ENCODE measurements at places on chromosomes 7 and 10.

- peaks cover 7% of the 10 kb centered on the region for H3K4me1 ChIP-seq
- H3K27me3 ChIP-seq = no peaks in the 10 kb centered on the region
- DNase-seq = no peak
- no peak overlapping the region for H3K4me3 ChIP-seq
These were observed 27.1 kb downstream of the BMS1 start for GRCh38 chr10:42809676-42810075.

DNA sequence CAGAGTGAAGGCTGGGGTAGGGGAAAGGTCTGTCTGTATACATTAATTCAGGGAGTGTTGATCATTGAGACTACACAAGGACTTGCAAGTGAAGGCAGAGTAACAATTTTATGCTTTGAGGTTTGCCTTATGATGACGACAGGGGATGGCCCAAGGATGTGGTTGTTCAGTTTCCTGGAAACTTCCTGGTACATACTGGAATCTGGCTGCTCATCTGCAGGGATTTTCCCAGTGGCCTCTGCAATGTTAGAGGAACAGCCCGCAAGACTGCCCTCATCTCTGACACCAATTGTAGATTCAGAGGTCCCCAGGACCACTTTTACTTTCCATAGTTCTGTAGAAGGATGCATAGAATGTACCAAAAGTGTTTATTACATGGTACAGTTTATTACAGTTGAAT is 189.6 kb downstream of the TMEM178B start:
- no peak overlapping the region for H3K27ac ChIP-seq
- no peaks in the 10 kb centered on the region for H3K27me3 ChIP-seq
- no peaks in the 10 kb centered on the region for H3K4me1 ChIP-seq
- no peak overlapping the region for H3K4me3 ChIP-seq

DNA sequence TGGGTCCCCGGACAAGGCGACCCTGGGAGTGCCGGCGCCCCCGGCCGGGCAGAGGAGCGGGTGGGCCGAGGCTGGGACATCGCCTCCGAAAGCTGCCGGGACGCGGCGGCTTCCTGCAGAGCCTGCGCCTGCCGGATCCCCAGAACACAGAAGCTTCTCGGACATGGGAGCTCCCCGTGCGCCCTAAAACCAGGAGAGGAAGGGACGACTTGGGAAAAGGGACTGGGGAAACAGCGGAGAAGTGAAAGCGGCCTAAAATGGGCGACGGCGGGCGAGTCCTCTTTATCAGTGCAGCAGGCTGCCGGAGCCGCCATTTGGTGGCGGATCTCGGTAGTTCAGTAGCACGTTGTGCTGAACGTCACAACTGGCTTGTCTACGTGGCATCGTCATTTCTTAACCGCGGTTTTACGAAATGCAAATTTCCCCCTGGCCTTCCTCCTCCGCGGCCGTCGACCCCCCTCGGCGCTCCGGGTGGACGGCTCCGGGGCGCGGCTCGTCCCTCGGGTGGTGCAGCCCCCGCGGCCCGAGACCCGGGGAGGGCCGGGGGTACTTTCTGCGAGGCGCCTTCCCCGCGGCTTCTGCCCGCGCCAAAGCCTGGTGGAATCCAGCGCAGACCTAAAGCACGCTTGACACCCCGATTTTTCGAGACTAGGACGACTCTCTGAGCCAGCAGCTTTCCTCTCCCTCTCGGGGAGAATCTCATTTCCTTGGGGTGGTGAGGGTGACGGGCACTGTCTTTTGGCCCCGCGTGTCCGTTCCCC is 9.9 kb upstream of the SPAG6 start:
- DNase-seq = peak; percentile 68
- peaks cover 41% of the 10 kb centered on the region for H3K27me3 ChIP-seq
- peaks cover 24% of the 10 kb centered on the region for H3K4me1 ChIP-seq
- no peak overlapping the region for H3K27ac ChIP-seq

- no peaks in the 10 kb centered on the region for H3K4me1 ChIP-seq
- no peaks in the 10 kb centered on the region for H3K27me3 ChIP-seq
- no peak for DNase-seq
- H3K4me3 ChIP-seq = no peak overlapping the region
- H3K36me3 ChIP-seq = no peaks in the 10 kb centered on the region
These were observed 72.0 kb downstream of the C1GALT1 start for GRCh38 chr7:7254319-7254718.

GRCh38 chr7:80082213-80082612 is 52.4 kb upstream of the GNAI1 start:
- H3K27ac ChIP-seq = no peak overlapping the region
- H3K4me3 ChIP-seq = no peak overlapping the region
- no peak for DNase-seq
- H3K4me1 ChIP-seq = peaks cover 6% of the 10 kb centered on the region

DNA sequence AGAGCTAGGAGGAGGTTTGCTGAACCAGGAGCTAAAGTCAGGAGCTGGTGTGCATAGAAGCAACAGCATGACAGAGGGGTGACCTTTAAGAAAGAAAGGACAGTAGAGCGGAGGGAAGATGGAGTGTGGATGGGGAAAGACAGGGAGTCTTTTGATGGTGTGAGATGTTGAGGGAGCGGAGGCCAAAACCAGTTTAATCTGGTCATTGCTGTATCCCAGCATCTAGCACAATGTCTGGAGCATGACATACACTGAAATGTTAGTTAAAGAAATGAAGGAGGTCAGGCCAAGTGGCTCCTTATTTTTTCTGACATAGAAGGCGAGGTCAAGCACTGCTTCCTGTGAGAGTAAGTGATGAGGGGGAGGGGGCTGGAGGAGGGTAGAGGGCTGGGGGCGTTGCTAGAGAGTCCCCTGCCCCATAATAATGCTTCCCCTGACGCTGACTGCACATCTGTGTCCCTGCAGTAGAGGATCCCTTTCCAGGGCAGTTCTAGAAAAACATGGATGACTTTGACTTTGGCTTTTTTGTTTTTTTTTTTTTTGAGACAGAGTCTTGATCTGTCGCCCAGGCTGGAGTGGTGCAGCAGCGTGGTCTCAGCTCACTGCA is 70.2 kb downstream of the ZNF467 start:
- H3K4me3 ChIP-seq = no peak overlapping the region
- no peak for DNase-seq
- no peaks in the 10 kb centered on the region for H3K36me3 ChIP-seq
- no peak overlapping the region for H3K27ac ChIP-seq
- H3K4me1 ChIP-seq = peaks cover 6% of the 10 kb centered on the region

- H3K36me3 ChIP-seq = no peaks in the 10 kb centered on the region
- H3K27ac ChIP-seq = no peak overlapping the region
- H3K4me1 ChIP-seq = peaks cover 3% of the 10 kb centered on the region
- DNase-seq = no peak
- H3K27me3 ChIP-seq = no peaks in the 10 kb centered on the region
- H3K4me3 ChIP-seq = no peak overlapping the region
These were observed 14.9 kb downstream of the STRA8 start for GRCh38 chr7:135248546-135248945.

DNA sequence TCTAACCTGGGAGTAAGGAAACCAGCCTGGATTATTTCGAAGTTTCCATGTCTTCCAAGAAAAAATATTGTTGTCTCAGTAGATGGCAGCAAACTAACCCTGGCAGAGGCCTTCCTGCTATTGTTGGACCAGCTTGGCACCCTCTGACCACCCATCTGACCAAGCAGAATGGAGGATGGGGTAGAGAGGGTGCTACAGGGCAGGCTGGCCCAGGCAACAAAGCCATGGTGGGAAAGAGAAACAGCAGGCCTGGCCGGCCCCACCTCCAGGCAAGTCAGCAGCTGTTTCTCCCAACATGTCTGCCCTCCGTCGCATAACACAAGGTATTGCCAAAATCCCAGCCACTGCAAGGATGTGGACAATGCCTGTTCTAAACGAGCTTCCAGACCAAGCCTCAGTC is 95.0 kb downstream of the FAM53B start:
- H3K4me1 ChIP-seq = peaks cover 91% of the 10 kb centered on the region
- peak; percentile 48 for DNase-seq
- no peak overlapping the region for H3K4me3 ChIP-seq
- no peaks in the 10 kb centered on the region for H3K36me3 ChIP-seq

GRCh38 chr7:25087855-25088254 is 37.2 kb downstream of the CYCS start:
- H3K27me3 ChIP-seq = no peaks in the 10 kb centered on the region
- no peaks in the 10 kb centered on the region for H3K4me1 ChIP-seq

GRCh38 chr7:92723943-92724342 is 112.4 kb downstream of the CDK6 start:
- no peak overlapping the region for H3K4me3 ChIP-seq
- H3K27ac ChIP-seq = no peak overlapping the region
- peaks cover 2% of the 10 kb centered on the region for H3K4me1 ChIP-seq
- peaks cover 15% of the 10 kb centered on the region for H3K36me3 ChIP-seq
- DNase-seq = no peak

DNA sequence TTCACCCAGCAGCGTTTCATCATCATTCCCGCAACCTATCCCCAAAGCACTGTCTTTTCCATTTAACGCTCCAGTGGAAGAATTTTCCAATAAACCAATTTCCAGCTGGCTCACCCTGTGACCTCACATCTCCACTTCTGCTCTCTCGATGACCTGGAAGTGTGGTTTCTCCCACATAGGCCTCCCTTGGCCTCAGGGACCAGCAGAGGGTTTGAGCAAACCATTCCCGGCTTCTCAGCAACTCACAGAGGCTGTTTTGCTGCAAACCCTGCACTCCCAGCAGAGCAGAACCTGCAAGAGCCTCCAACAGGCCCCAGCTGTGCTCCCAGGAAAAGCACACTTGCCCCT is 523.0 kb upstream of the FOXK1 start:
- H3K4me3 ChIP-seq = no peak overlapping the region
- H3K27me3 ChIP-seq = no peaks in the 10 kb centered on the region
- no peaks in the 10 kb centered on the region for H3K36me3 ChIP-seq

All from adrenal gland (tissue), 19 donors.